ENCODE measurements at places on chromosomes 2 and 18. TPM values are rescaled to one million over a fixed set of nuclear protein-coding genes. Genes with fewer than 3 reads are reported as not detected.

CRYGD gene
- 7.0 TPM for polyA plus RNA-seq

AGXT gene
- 0.04 TPM for polyA plus RNA-seq

DSG2 gene
- 17.8 TPM for polyA plus RNA-seq

GKN2 gene
- 0.77 TPM for polyA plus RNA-seq

SPIRE1 gene
- polyA plus RNA-seq = 7.9 TPM

IL36RN gene
- polyA plus RNA-seq = not detected

GPR45 gene
- polyA plus RNA-seq = not detected

ANKRD30B gene
- not detected for polyA plus RNA-seq

DNA sequence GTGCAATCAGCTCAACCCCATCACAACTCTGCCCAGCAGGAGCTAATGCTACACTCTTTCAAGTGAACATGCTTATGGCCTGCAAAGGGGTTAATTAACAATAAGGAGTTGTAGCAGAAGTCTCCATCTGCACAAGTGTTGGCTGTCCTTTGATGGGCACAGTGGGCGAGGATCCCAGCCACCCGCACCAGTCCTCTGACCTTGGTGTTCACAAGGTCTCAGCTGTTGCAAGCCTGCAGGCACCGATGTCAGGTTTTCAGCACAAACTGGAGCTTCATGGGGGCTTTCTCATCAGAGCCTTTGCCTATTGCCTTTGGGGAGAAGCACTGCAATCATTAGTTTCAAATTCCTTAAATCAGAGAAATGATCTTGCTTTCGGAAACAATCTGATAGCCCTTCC, 60.9 kb upstream of the TMEM178A start:
- DNase-seq = no peak

DNA sequence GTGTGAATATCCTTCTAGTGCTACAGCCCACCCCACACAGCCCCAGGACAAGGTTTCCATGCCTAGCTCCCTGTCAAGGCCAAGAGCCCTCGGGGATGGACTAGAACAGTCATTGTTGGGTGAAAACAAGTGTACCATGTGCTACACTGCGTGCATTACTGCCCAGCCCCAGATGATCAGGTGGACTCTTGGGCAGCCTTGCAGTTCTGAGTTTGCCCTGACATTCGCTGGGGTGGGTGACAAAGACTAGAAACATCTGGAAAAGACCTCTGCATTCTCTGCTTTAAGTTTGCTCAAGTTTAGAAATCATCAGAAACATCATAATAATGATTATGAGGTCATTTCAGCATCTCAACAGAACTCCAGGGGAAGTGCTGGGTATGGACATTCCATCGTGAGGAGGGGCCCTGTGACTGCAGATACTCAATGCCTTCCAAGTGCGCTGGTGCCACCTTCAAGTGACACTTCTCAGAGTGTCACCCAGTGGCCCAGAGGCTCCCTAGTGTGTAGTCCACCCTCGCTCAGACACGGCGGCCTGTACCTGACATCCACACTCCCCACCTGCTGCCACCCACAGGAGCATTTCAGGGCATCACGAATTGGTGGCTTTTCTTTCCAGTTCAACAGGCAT, 5.3 kb upstream of the PXDN start:
- DNase-seq = no peak

DNA sequence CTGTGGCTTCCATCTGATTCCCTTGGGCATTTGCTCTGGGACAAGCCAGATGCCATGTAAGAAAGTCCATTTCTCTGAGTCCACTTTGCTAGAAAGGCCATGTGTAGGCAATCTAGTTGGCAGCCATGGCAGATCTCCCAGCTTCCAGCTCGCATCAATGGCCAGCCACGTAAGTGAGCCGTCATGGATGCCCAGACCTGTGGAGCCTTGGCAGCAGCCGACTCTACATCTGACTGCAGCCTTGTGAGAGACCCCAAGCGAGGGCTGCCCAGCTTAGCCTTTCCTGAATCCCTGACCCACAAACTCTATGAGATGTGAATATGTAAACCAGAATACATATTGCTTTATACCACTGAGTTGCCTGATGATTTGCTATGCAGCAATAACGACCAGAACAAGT, 533.5 kb downstream of the PARD3B start:
- no peak for DNase-seq

DNA sequence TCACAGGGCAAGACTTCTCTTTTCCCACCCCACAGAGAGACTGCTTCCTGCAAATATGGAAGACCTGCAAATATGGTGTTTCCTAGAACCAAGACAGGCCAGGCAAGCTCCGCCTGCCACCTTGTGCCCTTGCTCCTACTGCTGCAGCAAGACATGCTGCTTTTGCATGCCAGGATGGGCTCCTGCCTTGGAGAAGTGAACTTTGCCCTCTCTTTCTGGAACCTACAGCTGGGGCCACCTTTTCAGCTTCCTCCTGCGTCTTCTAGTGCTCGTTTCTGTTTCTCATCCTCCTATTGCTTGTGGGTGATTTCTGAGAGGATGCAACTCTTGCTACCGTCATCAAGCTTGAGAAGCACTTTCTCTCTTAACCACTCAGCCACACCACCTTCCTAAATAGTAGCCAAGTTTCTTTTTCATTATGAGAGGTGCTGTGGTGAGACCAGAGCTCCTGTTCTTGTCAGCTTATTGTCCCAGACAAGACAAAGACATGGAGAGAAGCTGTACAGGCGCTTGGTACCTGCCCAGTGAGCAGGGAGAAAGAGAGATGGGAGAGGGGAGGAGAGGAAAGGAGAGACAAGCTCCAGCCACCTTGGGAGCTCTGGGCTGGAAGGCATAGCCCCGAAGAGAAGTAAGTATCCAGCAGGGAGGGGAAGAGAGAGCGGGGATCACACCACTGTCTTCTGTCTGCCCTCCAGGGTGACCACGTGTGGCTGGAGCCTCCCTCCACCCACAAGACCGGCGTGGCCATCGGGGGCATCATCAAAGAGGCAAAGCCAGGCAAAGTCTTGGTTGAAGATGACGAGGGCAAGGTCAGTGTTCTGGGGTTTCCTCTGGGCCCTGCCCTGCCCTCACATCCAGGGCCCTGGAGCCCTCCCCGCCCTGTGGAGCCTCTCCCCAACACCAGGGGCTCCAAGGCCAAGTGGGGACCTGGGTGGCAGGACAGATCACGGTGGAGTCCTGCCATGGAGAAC, 28.3 kb downstream of the MYO7B start:
- no peak for DNase-seq

DNA sequence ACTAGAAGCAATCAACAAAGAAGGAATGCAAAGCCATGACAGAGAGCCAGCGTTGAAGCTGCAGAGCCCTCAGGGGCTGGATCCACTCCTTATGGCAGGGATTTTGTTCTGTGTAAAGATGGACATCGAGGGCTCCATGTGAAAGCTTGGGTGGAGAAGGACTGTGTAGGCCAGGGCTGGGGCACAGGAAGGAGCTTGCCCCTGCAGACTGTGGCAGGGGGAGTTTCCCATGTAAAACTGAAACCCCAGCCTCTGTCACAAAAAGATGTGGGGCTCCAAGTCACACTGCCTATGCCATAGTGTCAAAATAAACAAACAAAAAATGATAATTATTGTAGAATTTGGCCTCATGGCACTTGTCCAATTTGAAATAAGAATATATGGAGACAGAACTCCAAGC, 408.7 kb upstream of the HS6ST1 start:
- DNase-seq = no peak

- DNase-seq = no peak
These were observed 233.7 kb downstream of the CALCRL start for GRCh38 chr2:187214306-187214705.

GRCh38 chr2:170972296-170973224, 43.5 kb downstream of the GORASP2 start:
- DNase-seq = no peak

GRCh38 chr2:141508806-141509595, 621.8 kb downstream of the LRP1B start:
- no peak for DNase-seq

Data from ovary (tissue), 10 donors.